ENCODE measurements at places on chromosomes 1 and 21. TPM values are rescaled to one million over a fixed set of nuclear protein-coding genes. Genes with fewer than 3 reads are reported as not detected.

DNA sequence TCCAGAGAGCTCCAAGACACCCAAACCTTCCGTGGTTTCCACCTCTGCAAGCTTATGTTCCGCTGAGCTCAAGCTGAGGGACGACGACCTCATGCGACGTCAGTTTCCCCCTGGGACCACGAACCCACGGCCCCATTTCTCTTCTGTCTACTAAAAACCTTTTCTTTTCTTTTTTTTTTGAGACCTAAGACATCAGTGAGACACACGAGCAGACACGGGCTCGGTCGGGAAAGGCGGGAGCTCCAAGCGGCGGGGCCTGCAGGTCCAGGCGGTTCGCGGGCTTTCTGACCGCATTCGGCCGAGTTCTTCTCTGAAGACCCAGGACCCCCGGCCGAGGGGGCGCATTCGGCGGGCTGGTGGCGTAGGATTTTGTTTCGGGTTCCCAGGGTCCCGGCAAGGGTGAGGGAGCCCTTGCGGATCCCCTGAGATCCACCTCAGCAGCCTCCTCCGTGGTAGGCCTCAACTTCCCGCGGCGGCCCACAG lies 402 bp downstream of the C21orf58 start:
- H3K4me3 ChIP-seq = peak overlapping the region; percentile 83
- no peak for DNase-seq
- no peaks in the 10 kb centered on the region for H3K27me3 ChIP-seq
- no peaks in the 10 kb centered on the region for H3K36me3 ChIP-seq
- H3K4me1 ChIP-seq = peaks cover 11% of the 10 kb centered on the region

GRCh38 chr1:156703741-156704140 lies 1.6 kb downstream of the CRABP2 start:
- no peaks in the 10 kb centered on the region for H3K27me3 ChIP-seq
- no peak for DNase-seq
- H3K36me3 ChIP-seq = no peaks in the 10 kb centered on the region
- H3K4me1 ChIP-seq = peaks cover 14% of the 10 kb centered on the region

DNA sequence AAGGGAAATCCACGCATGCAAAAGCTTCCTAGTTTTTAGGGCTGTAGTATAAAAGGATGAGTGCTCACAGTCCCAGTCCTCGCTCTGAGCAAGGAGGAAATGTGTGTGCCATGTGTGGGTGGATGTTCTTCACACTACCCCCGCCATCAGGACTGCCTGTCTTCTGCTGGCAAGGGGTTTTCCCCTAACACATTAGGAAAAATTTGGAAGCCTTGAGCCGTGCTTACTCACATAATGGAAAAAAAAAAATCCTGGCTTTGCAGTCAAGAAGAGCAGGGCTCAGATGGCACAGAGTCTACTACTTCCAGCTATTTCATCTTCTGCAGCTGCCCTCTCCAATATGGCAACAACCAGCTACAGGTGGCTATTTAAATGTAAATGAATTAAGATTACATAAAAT lies 363.1 kb downstream of the PLPP3 start:
- H3K36me3 ChIP-seq = no peaks in the 10 kb centered on the region
- no peaks in the 10 kb centered on the region for H3K4me1 ChIP-seq
- no peaks in the 10 kb centered on the region for H3K27me3 ChIP-seq
- no peak overlapping the region for H3K27ac ChIP-seq

GRCh38 chr1:243500512-243500911 lies 244.7 kb downstream of the SDCCAG8 start:
- no peaks in the 10 kb centered on the region for H3K36me3 ChIP-seq
- no peaks in the 10 kb centered on the region for H3K27me3 ChIP-seq
- H3K4me1 ChIP-seq = no peaks in the 10 kb centered on the region
- no peak overlapping the region for H3K4me3 ChIP-seq
- H3K27ac ChIP-seq = no peak overlapping the region
- no peak for DNase-seq

Gene EDEM3
- total RNA-seq = 15.5 TPM

Gene OR6N1
- not detected for total RNA-seq

Gene GBP1
- 16.5 TPM for total RNA-seq

All from ovary (tissue), 10 donors.